ENCODE measurements at places on chromosomes 13 and 19. TPM values are rescaled to one million over a fixed set of nuclear protein-coding genes. Genes with fewer than 3 reads are reported as not detected.

CPAMD8 gene
- 0.41 TPM for total RNA-seq

CEACAM3 gene
- not detected for total RNA-seq

BABAM1 gene
- 107 TPM for total RNA-seq

- DNase-seq = no peak
These were observed 4.9 kb downstream of the SUGP1 start for GRCh38 chr19:19315444-19315843.

DNA sequence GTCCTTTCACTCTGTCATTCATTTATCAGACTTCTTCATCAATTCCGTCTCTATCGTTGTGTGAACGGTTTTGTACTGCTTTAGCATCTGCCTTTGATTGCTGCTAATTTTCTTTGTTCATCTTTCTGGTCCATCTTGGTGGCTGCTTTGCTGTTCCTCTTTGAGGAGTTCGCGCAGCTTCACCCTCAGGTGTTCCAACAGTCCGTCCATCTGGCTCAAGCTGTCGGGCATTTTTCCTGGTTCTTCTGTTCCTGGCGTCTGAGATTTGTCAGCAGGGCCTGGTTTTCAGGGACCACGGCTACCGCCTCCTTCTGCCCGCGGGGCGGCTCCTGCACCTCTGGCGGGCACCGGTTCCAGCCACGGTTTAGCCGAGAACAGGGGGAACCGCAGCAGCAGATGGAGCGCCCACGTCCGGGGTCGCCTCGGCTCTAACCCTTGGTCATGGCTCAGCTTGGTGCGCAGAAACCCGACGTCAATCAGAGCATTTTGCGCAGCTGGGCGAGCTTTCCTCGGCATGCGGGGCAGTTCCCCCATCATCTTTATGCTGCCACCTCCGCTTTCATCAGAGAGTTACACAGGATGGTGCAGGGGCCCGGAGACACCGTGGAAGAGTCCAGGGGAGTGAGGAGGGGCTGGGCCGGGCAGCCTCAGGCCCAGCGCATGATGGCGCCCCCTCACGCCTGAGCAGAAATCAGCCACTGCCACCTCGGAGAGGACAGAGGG is 89.5 kb downstream of the ZNF100 start:
- peak; percentile 6 for DNase-seq

- no peak for DNase-seq
These were observed 5.0 kb downstream of the TEAD2 start for GRCh38 chr19:49357186-49357585.

GRCh38 chr13:97797553-97797952 is 155.9 kb upstream of the IPO5 start:
- DNase-seq = no peak

GRCh38 chr19:39407660-39408391 is 1.2 kb downstream of the ZFP36 start:
- DNase-seq = peak; percentile 71

DNA sequence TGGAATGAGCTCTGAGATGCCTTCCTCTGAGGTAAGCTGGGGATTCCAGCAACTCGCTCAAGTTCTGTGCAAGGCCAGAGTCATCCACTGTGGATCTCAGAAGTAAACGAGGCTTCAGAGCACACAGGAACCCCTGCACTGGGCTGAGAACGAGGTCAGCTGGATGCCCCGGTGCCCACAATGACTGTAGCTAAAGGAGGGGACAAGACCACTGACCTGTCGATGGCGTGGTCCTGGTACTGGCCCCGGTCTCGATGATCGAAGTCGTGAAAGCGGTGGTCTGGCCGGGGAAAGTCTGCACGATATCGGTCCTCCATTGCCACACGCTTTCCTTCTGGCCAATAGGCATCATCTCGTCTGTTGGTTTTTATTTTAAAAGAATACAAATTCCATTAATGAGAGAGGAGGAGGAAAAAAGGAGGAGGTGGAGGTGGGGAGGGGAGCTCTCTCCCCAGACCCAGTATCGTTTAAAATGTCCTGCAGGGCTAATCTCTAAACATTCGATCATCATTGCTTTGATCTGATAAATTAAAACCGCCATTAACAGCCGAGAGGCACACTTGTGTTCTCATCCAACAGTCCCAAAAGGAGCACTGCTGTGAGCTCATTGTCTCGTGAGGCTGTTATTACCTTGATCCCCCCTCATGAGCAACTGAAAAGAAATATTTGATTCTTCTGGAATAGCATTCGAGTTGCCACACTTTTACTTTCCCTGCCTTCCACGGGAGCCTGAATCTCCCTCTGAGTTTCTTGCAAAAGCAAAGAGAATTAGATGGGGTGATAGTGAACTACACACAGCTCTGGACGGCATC is 25.0 kb upstream of the TINCR start:
- DNase-seq = no peak

DNA sequence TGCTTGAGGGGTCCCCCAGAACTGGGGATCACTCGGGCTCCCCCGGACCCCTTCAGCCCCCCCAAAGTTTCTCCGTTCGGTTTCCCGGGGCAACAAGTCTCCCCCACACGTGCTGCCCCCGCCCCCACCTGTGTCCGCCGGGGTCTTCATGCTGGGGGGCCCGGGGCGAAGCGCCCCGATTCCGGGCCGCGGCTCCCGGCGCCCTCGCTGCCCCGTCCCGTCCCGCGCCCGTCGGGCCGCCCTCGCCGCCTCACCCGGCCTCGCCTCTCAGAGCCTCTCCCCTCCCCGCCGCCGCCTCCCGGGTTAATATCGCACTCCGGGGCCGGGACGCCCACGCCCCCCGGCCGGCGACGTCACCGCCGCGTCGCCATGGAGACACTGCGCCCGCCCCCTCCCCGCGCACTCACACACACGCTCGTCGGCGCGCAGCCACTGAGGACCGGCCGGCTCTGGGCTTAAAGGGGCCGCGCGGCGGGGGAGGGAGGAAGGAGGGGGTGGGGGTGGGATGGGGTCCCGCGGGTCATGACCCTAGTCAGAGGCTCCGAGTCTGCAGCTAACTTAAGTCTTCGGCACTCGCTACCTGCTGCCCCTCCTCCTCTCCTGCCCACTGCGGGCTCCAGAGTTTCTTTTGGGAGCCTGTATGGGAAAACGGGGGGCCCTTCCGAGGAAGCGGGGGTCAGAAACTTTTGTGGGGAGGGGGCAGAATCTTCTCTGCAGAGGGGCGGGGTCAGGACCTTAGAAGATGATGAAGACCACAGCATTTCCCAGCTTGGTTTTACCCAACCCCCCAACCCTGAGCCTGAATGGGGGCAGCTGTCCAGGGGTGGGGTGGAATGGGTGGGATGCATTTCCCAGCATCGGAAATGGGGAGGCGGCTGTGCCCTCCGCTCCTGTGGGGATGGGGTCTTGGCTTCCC is at the start of gene ERF:
Gene ERF (minus strand): TSS at position 279 of the 916 bp plus-strand sequence. CDS start 129 bp downstream, at position 150.
- DNase-seq = peak; percentile 95

DNA sequence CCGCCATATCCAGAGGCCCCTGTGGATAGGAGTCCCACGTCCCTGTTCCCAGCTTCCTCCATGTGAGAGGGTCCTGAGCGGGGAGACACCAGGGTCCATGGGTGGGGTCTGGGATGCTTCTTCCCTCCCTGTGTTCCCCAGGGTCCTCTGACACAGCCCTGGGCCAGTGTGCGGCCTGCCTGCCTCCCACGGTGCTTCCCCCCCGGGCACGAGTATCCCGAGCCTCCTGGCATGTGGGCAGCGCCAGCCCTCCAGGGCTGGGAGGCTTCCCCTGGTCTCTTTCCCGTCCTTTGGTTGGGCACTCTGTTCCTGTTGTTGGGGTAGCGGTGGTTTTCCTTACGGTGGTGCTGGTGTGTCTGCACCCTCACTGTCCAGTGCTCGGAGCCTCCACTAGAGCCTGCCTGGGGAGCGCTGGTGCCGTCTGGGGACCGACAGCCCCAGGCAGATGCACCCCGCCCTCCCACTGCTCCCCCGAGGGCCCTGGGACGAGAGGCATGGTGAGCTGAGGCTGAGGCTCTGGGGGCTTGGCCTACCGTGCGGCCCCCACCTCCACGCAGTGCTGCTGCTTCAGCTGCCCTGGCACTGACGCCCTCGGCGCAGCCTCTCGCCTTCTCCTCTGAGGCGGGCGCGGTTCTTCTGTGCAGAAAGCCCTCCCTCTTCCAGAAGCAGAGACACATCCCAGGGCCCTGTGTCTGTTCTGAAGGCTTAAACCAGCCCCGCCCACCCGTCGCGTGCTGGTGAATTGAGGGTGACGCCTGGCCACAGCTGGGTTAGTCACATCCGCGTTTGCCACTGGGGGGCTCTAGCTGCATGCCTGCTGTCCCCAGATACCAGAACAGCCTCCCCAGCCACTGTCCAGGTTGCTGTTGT is 27.9 kb downstream of the PLEKHJ1 start:
- no peak for DNase-seq

DNA sequence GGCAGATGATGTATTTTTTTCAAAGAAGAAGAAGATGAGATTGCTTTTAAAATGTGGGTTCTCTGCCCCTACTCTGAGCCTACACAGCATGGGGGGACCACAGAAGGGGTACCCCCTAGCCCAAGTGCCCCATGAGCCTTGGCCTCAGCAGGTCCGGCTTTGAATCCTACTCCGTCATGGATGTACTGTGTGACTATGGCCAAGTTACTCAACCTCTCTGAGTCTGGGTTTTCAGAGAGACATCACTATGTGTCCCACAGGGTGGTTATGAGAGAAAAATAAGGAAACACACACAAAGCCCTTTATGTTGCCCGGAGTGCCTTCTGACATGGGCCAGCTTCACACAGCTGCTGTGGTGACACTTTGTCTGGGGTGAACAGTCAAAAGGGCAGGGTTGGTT is 92.0 kb downstream of the KCTD15 start:
- DNase-seq = no peak

DNA sequence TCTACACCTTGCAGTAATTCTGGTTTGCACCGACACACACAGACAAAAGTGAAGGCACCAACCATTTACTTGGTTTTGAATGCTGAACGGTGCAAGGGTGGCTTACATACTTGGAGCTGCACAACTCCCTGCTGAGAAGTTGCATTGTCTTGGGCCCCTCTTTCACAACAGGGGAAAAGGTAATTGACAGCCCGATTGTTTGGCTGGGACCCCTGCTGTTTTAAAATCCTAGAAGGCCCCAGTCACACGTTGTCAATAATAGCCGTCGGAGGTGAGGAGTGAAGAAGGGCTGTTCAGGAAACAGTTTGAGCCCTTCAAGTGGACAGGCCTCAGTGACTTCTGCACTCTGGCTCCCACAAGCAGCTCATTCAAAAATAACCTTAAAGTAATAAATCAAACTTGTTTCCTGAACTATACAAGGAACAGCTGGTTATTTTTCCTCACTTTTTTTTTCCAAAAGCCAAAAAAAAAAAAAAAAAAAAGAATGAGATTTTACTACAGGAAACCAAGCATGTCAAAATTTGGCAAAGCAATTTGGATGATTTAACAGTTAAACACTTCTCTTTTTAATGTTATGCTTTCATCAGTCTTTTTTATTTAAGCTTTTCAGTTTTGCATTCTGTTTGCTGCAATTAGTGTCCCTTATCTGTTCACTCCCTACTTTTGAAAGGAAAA is 19.0 kb upstream of the SPRY2 start:
- no peak for DNase-seq

DNA sequence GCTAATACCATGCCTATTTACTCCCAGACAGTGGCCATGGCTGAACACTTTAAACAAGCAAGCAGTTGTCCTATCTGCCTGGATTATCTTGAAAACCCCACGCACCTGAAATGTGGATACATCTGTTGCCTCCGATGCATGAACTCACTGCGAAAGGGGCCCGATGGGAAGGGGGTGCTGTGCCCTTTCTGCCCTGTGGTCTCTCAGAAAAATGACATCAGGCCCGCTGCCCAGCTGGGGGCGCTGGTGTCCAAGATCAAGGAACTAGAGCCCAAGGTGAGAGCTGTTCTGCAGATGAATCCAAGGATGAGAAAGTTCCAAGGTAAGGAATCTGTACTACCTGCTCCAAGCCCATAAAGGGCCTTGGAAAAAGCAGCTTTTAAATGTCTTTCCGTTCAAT is 8.6 kb downstream of the RFPL4AL1 start:
- DNase-seq = no peak

DNA sequence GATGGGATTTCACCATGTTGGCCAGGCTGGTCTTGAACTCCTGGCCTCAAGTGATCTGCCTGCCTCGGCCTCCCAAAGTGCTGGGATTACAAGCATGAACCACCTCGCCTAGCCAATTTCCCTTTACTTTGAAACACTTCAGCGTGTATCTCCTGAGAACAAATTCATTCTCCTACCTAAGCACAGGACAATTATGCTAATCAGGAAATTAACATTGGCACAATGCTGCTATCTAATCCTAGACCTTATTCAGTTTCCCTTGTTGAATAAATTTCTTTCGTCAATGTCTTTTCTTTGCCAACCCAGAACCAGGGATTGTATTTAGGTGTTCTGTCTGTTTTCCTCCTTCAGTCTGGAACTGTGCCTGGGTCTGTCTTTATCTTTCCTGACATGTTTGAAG is 67.8 kb downstream of the MAP4K1 start:
- no peak for DNase-seq

GRCh38 chr19:31270897-31271296 is 78.3 kb downstream of the TSHZ3 start:
- no peak for DNase-seq
